ENCODE measurements at places on chromosomes 12 and 14. TPM values are rescaled to one million over a fixed set of nuclear protein-coding genes. Genes with fewer than 3 reads are reported as not detected.

CNTN1 gene
- total RNA-seq = 3.6 TPM

ENDOU gene
- total RNA-seq = 0.15 TPM

PMCH gene
- not detected for total RNA-seq

KRT75 gene
- total RNA-seq = not detected

UBR7 gene
- 34.0 TPM for total RNA-seq

DBX2 gene
- not detected for total RNA-seq

SMIM41 gene
- 0.15 TPM for total RNA-seq

EPYC gene
- not detected for total RNA-seq

WNT1 gene
- not detected for total RNA-seq

ZC2HC1C gene
- 0.53 TPM for total RNA-seq

AQP6 gene
- under 0.01 TPM for total RNA-seq

AKAP6 gene
- total RNA-seq = 18.2 TPM
